ENCODE measurements at places on chromosomes 12 and 14.

GRCh38 chr14:68574461-68574860, 218.4 kb downstream of the ZFP36L1 start:
- DNase-seq = no peak

DNA sequence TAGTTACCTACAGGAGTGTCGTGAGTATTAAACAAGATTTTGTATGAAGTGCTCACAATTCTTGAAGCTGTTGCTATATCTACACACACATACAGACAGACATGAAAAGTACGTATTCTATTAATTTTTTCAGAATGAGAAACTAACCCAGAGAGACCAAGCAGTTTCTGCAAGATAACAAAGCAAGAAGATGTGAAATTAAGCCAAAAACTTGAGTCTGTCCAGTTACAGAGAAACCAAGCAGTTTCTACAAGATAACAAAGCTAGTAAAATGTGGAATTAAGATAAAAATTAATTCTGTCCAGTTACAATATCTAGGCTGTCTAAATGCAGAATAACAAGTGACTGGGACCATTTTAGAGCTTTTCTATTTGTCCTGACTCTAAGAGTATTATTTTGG, 132.4 kb downstream of the ALG10B start:
- no peak for DNase-seq

GRCh38 chr14:76421662-76422061, 45.7 kb downstream of the ESRRB start:
- DNase-seq = no peak

DNA sequence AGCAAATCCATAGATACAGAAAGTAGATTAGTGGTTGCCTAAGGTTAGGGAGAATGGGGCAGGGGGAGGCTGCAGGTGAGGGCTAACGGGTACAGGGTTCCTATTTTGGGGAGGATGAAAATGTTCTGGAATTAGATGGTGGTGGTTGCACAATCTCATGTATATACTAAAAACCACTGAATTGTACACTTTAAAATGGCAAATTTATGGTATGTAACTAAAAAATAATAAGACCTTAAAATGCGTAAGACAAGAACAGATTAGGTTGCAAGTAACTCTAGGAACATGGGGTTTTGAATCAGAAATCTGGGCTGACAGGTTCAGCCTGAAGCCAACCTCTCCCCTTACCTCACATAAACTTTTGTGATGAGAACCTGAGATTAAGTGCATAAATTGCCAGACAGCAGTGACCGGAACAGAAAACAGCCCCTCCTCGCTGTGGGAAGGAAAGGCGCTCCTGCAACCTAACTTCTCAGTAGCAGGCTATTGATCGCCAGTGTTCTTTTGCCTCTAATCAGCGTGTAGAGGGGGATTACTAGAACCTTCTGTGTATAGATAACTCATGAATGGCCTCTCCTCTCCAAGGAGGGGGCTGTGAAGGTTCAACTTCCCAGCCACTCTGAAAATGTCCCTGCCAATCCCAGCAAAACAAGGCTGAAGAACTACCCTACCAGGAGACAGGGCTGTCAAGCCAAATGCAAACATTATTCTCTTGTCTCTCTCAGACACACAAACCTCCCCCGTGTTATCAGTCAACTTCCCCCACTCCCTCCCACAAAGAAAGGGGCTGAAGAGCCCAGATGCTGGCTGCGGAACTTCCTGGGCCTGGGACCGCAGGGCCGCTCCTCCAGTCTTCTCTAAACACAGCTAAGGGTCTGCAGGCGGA, 1.9 kb downstream of the SSH1 start:
- no peak for DNase-seq

DNA sequence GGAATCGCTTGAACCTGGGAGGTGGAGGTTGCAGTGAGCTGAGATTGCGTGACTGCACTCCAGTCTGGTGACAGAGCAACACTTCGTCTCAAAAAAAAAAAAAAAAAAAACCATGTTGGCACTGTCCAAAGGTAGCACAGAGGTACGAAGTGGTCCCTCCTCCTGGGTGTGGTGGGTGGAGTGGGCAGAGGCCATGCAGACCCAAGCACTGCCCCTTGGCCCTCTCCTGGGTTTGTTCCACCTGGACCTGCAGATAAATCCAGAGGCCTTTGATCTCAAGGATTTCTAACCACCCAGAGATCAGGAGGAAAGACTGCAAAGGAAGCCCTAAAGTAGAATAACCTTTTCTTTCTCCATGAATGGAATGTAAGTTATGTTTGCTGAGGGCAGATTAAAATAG, 8.7 kb upstream of the GALNT6 start:
- no peak for DNase-seq

Measured in activated CD4-positive, alpha-beta T cell treated with anti-CD3 and anti-CD28 coated beads, Interleukin-2, amount 50 U/mL, for 1 hour (primary cell).